ENCODE measurements at places on chromosomes 5 and 9. TPM values are rescaled to one million over a fixed set of nuclear protein-coding genes. Genes with fewer than 3 reads are reported as not detected.

GRCh38 chr9:137182836-137183235 lies 5.5 kb downstream of the ANAPC2 start:
- no peak for DNase-seq

The IL5 gene
- 5.0 TPM for total RNA-seq

The URM1 gene
- 50.0 TPM for total RNA-seq

DNA sequence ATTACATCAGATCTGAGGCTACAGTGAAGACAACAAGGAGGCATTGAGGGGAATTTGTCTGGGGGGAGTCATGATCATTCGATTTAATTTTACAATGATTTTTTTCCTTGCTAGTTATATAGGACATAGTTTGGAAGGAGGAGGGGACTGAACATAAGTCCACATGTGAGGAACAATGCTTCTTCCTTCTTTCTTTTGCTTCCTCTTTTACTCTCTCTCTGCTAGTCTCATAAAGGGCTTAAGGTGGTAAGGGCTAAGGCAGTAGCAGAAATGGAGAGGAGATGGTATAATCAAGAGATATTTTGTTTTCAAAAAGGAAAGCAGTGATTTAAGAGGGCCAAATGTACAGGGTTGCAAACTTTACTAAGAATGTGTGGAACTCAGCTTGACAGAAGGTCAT lies 64.3 kb downstream of the GRIN3A start:
- no peak for DNase-seq

The NR5A1 gene
- total RNA-seq = not detected

GRCh38 chr5:179427032-179427675 lies 81.9 kb upstream of the ADAMTS2 start:
- DNase-seq = no peak

The CSF2 gene
- total RNA-seq = 128 TPM

DNA sequence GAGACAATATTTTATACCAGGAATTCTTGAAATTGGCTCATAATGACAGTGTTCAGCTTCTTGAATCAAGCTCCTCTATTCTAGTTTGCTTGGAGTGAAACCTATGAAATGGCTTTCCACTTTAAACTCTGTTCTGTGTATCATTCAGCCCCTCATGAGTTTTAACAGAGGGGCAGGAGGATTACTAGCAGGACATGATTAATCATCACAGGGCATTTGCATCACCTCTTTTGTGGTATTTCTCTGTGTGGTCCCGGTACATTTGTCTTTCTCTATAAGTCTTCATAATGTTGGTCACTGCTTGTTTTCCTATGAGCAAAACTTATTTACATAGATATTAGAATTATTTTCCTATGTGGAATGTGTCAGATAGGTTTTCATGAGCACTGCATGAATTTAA lies 21.2 kb downstream of the CAST start:
- no peak for DNase-seq

The SLC46A2 gene
- not detected for total RNA-seq

- DNase-seq = no peak
These were observed 31.0 kb downstream of the GADD45G start for GRCh38 chr9:89635816-89636215.

DNA sequence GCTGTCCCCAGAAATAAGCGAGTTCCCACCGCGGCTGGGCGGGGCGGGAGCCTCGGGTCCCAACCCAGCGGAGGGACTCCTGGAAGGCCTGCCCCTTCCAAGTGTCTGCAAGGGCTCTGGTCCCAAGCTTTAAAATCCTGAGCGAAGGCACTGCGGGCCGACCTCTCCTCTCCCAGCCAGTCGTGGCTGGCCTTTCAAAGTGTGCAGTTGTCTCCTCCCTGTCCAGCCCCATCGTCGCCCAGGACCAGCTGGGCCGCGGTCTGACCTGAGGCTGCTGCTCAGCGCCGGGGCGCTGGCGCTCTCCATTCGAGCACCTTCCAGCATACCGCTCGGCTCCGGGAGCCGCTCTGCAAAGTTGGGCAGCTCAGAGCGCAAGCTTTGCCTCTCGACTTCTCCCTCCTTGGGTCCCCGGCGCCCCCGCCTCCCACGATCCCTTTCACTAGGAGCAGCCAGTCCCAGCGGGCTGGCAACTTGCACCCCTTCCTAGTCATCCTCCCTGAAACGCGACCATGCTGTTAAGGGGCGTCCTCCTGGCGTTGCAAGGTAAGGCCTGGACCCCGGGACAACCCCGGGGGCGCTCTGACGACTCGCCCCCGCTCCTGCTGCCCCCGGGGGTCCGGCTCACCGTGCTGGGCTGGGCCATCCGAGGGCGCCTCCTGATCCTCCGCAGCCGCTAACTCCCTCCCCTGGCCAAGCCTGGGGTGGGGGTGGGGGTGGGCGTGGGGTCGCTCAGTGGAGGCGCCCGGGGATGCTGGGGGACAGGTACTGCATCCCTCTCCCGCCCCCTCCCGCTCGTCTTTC lies at the start of gene MAMDC2:
MAMDC2 (plus strand) TSS at position 160 of the 801 bp plus-strand sequence; CDS start at position 510, 350 bp downstream.
- DNase-seq = no peak

GRCh38 chr5:114948986-114949621 lies 220.6 kb downstream of the TRIM36 start:
- DNase-seq = no peak

DNA sequence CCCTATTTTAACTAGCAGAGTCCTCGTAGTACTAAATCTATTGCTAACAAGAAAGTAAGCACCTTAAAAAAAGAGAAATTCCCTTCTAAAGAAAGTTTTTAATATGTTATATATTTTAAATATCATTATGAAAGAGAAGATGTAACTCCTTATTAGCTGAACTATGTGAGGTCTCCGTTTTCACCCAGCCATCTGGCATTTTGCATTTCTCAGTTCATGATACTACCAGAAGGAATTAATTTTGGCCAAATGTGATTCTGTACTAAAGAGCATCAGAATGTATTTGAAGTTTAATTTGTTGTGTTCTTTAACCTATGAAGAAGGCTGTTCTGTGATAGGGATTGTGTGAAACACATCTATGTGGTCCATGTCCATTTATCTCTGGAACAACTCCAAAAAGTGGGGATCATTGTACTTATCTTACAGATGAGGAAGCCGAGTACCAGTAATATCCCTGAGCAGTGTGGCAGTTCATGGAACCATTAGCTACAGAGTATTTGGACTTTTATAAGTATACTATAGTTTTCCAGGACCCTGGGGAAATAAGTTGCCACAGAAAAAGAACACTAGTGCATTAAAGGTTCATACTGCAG lies 29.8 kb downstream of the TNFAIP8 start:
- no peak for DNase-seq

GRCh38 chr9:75150512-75150911 lies 62.2 kb downstream of the OSTF1 start:
- DNase-seq = no peak

DNA sequence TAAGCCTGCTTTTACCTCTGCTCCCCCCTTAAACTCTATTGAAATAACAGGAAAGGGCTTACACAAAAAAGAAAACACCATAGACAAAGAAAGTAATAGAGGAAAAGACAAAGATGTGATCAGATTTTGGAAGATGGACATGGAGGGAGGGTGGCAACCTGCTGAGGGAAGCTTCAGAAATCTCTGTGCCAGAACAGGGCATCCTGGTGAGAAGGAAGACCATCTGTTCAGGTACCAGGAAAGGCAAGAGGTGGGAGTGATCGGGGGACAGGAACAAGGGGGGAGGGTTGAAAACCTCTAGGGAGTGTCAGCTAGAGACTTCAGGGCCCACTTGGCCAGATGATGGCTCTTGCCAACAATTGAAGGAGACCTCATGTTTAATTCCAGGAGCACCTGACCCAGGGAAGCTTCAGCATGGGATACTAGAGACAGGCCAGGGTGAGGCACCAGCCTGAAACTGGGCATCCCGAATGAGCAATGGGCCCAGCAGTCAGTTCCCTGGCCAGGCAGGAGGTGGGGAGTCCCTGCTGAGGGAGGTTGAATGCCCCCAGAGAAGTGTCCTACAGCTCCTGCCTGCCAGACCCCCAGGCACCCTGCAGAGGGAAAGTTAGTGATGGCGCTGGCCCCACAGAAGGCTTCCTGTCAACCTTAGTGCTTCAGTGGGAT lies 8.2 kb downstream of the SQSTM1 start:
- no peak for DNase-seq

- peak; percentile 17 for DNase-seq
These were observed 542 bp downstream of the FKBP15 start for GRCh38 chr9:113220467-113221002.

DNA sequence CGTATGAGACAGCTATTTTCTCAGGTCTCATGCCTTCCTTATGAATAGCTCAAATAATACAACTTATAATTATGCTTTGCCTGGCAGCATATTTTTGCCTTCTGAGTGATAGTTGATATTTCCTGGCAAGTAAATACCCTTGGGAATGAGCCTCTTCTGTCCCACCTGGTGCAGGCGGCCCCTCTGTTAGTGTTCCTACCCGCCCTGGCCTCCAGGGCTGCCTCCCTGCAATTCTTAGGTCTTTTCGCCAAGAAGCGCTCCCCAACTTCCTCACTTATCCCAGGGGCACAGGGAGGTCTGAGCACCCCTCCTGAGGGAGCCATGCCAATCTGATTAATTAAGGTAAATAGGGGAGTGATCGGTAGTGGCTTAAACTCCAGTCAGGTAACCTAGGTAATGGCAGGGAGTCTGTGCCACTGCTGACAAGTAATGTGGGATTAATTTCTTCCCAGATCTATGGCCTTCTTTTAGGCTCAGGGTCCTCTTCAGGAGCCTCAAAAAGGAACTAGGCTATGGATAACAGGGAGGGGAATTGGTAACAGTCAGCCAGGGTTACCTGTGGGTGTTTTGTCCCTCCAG lies 81.5 kb downstream of the GALNT10 start:
- DNase-seq = no peak

GRCh38 chr5:19555436-19555835 lies 432.6 kb downstream of the CDH18 start:
- no peak for DNase-seq

DNA sequence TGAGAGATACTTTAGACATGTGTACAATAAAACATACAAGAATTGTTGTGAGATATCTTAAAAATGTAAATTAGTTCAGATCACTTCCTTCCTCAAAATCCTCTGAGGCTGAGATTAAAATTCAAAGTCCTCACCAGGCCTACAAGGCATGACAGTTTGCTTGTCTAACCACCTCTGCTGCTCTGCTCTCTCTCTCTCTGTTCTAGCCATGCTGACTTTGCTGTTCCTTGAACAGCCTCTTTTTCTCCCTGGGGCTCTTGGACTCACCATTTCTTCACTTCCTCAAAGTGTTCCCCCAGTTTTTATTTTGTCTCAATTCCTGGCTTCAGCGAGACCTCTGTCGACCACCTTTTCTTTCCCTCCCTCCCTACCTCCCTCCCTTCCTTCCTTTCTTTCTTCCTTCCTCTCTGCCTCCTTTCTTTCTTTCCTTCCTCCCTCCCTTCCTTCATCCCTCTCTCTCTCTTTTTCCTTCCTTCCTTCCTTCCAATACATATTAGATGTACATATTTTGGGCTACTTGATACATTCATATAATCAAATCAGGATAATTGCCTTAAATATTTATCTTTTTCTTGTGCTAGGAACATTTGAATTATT lies 27.0 kb downstream of the CATSPER3 start:
- no peak for DNase-seq

DNA sequence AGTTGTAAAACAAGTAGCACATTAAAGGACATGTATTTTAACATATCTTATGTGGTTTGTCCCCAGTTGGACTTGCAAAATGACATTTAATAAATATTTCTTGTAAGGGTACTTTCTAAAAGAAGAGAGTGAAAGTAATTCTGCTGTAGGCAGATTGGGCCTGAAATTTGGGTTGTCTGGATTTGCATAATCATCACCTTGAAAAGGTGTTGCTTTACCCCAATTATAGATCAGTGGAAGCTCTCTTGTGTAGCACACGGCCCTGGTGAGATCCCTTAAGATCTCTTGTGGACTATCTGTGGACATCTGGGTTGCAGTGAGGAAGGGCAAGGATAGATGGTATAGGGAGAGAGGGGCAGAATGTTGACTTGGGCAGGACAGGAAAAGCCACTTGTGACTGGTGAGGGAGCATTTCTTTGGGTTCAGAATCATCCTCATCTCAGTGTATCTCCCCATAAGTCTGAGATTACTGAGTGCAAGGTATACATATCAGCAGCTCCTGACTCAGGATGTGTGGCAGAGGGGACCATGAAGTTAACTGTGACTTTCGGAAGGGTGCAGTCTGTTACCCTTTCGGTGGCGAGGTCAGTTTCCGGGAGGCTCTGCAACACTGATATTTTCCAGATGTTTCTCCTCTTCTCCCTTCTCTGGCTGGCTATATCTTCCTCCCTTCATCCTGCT lies 2.0 kb upstream of the TNFAIP8 start:
- peak; percentile 76 for DNase-seq

- DNase-seq = no peak
These were observed 23.9 kb downstream of the FGF10 start for GRCh38 chr5:44365345-44365744.

- DNase-seq = no peak
These were observed 127.0 kb upstream of the PALM2AKAP2 start for GRCh38 chr9:109652971-109653370.

The SGCD gene
- not detected for total RNA-seq

DNA sequence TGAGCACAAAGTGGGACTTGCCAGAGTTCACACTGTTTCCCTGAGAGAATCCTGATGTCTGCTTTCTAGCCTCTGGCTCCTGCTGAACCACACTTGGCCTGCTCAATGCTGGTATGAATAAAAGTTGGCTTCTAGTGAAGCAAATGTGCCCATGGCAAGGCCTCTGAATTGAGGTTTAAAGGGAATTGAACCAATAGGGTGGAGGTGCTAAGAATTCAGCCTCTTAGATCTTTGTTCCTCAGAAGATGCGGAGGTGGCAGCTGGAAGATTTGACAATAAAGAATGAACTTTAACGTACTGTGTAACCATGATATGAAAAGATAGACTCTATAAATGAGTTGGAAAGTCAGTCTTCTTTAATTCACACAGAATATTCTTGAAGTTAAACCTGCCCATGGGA lies 57.2 kb downstream of the RASGRF2 start:
- DNase-seq = no peak

DNA sequence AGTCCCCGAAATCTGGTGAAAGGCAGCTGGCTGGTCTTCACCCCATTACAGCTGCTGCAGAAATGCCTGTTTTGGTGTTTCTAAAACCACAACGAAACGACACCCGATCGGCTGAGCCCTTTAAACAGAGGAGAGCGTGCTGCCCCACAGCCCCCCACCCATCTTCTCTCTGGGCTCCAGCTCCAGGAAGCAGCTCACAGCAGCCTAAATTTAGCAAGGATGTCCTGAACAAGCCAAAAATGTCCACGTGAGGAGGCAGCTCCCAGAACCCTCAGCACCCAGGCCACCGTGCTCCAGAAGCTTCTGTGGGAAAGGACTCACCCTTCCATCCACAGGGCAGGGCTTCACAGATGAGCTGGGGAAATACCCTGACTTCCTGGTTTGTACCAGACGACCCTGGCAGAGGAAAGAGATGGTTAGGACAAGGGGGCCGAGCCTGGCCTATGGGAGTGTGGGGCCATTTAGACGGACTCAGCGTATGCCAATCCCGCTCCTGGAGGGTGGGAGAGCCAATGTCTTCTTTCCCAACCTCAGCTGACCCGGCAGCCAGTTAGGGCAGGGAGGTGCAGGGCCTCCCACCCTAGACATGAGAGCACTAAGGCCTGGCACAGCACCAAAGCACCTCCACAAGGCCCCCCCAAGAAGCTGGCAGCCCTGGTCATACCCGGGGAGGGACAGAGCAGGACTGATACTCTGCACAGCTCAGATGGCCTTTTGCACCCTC lies 39.1 kb upstream of the SARDH start:
- DNase-seq = no peak

The BRINP1 gene
- not detected for total RNA-seq

- no peak for DNase-seq
These were observed 7.3 kb upstream of the SEMA6A start for GRCh38 chr5:116581910-116582309.

- no peak for DNase-seq
These were observed 1.8 kb upstream of the PPARGC1B start for GRCh38 chr5:149728303-149728702.
